Activated effector memory CD4-positive, alpha-beta T cell treated with Interleukin-2 at 50 U/mL for 16 hours (primary cell): ENCODE measurements at places on chromosomes 12 and 14.
A peak's percentile ranks its signal among the peaks of the same experiment; 100 is the strongest.

DNA sequence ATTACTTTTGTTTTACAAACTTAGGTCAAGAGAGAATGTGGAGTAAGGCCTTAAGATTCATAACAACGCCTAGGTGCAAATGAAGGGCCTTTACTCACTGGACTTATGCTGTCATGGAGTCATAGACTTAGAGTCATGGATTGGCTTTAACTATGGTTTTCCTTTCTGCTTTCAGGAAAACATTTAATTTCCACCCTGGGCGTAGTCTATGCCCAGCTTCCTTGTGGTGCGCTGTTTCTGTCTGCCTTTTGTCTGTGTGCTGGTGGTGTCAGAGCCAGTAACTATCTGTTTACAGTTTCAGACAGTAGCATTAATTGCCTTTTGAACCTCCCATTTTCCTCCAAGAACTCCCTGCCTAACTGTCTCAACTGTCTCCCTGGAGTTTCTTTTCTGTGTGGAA is 31.8 kb upstream of the COX6A1 start:
- DNase-seq = no peak

DNA sequence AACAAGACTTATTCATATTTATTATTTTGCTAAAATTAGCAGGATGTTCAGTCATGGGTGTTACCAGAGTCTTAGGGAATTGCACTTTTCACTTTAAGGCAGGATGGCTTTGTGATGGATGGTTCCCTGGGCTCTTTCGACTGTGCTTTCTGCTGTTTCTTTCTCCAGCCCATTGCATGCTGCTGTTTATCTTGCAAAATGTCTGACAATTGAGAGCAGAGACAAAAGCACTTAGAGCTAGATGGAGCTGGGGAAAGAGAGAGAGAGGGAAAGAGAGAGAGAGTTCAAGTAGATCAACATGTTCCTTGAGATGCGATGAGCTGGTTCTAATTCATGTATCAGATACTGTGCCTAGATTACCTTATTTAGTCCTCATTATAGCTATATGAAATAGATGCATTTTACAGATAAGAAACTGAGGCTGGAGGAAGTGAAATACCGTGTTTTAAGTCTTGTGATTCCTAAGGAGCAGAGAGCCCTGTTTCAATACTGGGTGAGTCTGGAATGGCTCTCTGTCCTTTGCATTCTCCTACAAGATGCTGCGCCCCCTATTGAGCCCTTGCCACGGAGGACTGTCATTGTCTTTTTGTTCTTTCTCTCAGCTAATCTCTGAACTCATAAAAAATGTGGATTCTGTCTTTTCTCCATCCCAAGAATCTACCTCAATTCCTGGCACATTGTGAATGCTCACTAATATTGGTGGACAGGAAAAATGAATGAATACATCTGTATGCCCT is 227.9 kb downstream of the ALG10B start:
- no peak for DNase-seq

- DNase-seq = no peak
These were observed 181.3 kb downstream of the ITPR2 start for GRCh38 chr12:26651566-26652188.

GRCh38 chr12:50055831-50056638 is 1.4 kb upstream of the ASIC1 start:
- peak; percentile 40 for DNase-seq

- no peak for DNase-seq
These were observed 204.8 kb downstream of the DPF3 start for GRCh38 chr14:72688990-72689671.

GRCh38 chr14:94019329-94019728 is 6.8 kb upstream of the OTUB2 start:
- DNase-seq = no peak

DNA sequence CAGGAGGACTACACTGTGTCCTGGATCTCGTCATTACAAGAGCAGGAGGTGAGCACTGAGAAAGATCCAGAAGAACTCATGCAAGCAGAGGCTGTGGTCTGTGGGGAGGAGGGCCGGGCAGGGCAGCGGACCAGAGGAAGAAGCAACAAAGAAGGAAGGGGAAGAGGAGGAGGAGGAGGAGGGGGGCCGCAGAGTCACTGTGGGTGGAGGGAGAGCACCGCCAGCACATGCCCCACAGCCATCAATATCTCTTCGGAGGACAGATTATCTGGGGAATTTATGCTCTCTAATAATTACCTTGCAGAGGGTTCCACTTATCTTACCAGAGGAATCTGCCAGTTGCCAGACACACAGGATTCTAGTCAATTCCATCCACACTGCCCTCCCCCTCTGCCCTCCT is 105.6 kb downstream of the DPF3 start:
- no peak for DNase-seq

DNA sequence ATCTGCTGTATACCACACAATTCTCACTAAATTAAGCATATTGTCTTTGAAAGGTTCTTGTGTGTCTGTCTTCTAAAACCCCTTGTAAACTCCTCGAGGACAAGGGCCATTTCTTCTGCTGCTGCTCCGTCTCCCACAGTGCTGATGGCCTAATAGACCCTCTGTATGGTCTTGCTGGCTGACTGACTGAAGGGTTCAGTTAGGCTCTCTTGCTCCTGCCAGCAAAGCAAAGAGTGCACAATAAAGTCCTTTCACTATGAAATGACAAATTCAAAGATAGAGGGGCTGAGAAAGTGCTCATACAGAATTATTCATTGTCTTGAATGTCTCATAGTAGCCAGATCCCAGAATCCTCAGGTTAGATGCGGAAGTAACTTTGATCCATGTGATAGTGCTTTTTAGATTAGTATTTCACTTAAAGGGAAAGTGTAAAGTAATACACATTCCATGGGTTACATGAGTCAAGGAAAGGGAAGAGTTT is 14.2 kb upstream of the RIOX1 start:
- no peak for DNase-seq

DNA sequence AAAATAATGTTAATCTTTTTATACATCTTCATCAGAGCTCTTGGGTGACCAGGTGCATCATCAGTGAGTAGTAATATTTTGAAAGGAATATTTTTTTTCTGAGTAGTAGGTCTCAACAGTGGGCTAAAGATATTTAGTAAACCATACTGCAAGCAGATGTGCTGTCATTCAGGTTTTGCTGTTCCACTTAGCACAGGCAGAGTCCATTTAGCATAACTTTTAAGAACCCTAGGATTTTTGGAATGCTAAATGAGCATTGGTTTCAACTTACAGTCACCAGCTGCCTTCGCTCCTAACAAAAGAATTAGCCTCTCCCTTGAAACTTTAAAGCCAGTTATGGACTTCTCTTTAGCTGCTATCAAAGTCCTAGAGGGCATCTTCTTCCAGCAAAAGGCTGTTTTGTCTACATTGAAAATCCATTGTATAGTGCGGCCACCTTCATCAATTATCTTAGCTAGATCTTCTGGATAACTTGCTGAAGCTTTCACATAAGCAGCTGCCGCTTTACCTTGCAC is 24.6 kb downstream of the RIMKLB start:
- DNase-seq = no peak
